H4 (cell line): ENCODE measurements at places on chromosomes 6 and 20.

DNA sequence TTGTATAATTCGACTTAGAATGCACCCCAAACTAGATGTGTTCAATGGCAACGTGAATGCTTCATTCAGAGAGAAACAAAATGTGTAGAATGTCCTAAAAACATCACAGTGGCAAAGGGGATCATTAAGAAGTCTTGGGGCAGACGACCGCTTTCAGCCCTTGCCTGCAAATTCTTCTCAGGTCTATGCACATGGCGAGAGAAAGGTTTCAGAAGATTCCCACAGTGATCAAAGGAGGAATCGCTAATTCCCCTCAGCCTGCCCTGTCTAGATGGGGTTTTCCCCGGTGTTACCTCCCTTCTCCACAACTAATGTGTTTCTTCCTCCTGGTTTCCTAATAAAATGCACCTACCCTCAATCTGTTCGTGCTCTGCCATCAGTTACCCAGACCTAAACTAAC, 13.3 kb upstream of the NHSL1 start:
- DNase-seq = no peak

DNA sequence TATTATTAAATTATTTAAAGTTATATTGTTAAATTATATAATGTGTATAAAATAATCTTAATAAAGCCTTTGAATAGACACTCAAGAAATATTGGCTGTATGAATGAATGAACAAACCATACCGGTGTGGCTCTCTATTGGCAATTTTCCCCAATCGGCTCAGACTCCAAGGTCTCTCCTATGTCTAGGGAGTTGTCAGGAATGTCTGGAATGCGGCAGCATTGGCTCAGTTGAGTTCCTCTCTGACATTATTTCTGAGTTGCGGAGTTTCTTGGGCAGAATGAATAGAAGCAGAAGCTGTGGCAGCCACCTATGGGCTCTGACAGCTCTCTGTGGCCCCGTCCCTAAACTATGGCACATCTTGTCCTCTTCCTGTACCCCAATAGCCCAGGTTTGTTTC, 111.0 kb downstream of the SOBP start:
- no peak for DNase-seq

DNA sequence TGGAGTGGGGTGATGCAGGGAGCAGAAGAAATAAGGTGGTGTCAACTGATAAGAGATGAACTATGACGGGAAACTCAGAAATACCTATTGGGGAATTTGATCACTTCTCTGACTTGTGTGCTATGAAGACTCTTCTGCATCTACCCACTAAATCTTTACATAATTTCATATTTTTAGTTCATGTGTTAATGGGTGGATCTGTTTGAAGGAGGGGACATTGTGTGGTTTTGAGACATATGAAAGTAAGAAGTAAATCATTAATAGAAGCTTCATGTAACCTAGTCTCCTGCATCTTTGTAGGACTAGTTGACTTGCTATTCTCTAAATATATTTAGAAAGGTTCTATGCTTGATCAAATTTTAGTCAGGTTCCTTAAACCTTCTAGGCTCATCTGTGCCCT, 86.6 kb upstream of the MEI4 start:
- DNase-seq = no peak

DNA sequence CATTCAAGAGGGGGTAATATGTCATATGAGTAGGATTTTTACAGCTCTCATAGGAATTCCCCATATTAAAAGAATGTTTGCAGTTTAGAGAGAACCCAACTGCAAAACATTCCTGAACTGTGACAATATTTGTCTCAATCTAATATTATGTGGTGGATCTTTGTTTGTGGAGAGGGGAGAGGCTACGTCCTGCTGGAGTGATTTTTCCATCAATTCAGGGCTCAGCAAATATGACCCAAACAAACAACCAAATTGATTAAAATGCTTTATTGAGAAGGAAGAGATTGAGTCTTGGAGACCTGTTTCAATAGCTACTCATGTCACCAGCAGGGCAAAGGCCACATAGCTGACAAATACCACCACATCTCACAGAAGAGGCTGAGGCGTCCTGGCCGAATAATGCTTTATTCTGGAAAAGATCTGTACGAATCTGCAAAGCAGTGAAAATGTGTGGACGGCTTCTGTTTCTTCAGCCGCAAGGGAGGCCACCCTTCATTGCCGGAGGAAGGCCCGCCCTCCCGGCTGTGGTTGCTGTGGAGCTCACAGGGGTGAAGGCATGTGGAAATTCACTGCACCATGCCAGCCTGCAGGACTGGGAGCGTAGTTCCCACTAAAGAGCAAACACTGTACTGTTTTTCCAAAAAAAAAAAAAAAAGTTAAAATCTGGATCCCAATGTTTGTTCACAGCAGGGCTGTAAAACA, 89.7 kb upstream of the QKI start:
- no peak for DNase-seq

DNA sequence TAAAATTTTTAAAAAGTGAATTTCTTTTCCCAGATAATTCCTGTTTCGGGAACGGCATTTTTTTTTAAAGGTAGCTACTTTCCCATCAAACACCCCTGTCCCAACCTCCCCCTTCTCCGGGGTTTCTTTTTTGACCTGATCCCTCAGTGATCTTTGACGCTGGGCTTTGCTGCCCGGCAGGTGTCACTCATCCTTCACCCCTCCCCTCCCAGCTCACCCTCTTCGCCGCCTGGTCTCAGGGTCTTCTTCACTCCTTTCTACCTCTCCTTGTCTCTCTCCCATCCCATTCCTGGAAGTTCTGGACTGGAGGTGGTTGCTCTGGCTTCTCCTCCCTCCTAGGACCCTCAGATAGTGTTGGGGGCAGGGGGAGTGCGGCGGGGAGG, 329 bp upstream of the GPR6 start:
- DNase-seq = no peak

DNA sequence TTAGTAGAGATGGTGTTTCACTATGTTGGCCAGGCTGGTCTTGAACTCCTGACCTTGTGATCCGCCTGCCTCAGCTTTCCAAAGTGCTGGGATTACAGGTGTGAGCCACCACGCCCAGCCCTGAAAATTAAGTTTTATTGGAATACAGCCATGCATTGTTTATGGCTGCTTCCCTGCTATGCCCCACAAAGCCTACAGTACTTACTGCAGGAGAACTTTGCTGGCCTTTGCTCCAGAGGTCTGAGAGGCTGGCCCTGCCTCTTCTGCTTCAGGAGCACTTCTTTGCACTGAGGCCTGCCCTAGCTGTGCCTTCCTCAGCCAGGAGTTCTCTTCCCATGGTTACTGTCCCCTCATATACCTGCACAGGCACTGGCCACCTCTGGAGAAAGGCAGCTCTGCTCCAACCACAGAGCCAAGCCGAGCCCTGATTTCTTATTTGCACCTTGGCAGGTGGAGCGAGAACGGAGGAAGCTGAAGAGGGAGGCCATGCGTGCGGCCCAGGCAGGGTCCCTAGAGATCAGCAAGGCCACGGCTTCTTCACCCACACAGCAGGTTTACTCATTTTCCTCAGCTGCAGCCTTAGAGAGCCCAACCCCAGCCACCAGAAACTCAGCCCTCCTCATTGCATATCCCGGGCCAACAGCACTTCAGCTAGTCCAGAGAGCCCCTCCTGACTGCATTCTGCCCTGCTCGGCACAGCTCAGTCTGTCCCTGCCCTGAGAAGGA, 20.8 kb downstream of the C20orf173 start:
- DNase-seq = no peak

- no peak for DNase-seq
These were observed 455.8 kb upstream of the MAP3K7 start for GRCh38 chr6:91042656-91043055.

- peak; percentile 42 for DNase-seq
These were observed 23.7 kb downstream of the SERPINB1 start for GRCh38 chr6:2817903-2818443.

GRCh38 chr20:48823960-48824498, 3.8 kb downstream of the PREX1 start:
- DNase-seq = peak; percentile 37

DNA sequence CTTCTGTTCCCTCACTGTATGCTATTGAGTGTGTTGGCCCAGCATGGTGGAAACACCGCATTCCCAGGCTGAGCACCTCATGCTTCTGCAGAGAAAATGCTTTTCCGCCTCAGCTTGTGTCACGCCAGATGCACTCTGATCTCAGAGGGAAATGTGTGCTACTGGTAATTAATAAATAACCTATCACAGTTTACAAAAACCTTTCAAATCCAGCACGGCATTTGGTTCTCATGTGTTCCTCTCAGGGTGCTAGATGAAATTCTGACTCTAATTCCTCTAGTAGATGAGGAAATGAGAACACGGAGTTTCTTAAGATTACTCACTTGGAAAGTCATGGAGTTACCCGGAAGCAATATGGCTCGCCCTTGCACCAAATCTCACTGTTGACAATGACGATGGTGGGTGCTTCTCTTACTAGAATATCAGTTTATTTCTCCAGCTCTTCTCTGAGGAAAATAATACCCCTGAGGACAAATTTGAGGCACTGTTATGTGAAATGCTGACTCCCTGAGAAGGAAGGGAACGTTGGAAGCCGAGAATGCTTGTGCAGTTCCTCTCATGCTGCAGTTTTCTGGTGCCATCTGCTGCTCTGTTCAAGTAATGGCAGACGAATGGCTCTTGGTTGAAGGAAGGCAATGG, 116.6 kb downstream of the RNF144B start:
- peak; percentile 73 for DNase-seq

GRCh38 chr20:38017959-38018358, 15.3 kb downstream of the TTI1 start:
- no peak for DNase-seq

GRCh38 chr20:31930779-31931178, 21.1 kb downstream of the PDRG1 start:
- no peak for DNase-seq

DNA sequence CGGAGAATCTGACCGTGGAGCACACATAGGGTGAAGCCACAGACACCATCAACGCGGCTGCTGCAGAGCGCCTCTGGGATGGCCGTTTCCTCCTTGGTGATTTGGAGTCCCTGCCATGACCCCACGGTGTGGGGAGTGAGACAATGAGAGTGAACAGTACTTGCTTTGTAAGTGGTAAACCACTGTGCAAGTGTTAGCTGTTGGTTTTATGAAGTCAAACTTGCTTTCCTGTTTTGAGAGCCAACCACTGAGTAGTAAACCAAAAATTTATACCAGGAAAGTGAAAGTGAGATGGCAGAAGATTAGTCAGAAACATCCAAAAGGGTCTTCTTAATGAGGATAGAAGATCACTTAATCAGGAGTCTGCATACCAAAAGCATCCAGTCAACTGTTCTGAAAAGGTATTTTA, 160.7 kb downstream of the FOXC1 start:
- DNase-seq = no peak
